ENCODE measurements at places on chromosomes 2 and 18. TPM values are rescaled to one million over a fixed set of nuclear protein-coding genes. Genes with fewer than 3 reads are reported as not detected.

GRCh38 chr2:61670591-61671501 lies 132.7 kb upstream of the XPO1 start:
- DNase-seq, result no peak

DNA sequence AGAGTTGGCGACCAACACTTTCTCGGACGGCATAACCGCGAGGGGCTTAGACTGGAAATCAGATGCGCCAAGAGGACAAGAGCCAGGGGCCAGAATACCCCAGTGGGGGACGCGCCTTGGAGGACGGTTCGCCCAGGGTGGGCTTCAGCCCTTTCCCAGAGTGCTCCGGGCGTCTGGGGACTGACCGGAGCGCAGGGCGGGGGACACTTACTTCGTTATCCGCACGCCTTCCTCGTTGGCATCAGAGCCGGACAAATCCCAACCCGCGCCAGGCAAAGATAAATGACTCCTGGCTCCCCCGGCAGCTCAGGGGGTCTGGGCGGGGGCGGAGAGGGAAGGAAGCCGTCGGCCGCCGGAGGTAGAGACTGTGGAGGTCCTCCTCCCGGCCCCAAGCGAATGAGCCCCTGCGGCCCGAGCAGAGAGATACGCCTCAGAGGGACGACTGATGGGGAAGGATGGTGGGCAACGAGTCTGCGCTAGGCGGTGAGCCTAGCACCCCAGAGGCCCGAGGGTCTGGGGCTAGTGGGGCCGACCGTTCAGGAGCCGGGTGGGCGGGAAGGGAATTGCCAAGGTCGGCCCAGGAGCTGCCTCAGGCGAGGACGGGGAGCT lies 4.7 kb upstream of the SATB2 start:
- no peak for DNase-seq

DNA sequence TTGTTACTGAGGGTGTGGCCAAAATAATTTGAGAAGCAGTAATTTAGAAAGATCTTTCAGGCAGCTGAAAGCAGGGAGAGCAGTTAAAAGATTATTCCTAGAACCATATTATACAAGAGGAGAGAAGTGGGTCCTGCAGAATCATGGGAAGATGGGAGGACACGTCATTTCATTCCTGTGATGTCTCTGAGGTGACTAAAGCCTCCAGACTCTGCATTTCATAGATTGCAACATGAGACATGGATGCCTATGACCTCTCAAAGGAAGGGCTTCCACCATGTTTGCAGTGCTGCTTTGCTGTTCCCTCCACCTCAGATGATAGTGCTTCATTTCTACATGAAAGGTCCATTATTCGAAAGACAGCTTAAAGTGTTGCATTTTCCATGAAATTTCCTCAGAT lies 788.4 kb downstream of the TSN start:
- DNase-seq, result no peak

DNA sequence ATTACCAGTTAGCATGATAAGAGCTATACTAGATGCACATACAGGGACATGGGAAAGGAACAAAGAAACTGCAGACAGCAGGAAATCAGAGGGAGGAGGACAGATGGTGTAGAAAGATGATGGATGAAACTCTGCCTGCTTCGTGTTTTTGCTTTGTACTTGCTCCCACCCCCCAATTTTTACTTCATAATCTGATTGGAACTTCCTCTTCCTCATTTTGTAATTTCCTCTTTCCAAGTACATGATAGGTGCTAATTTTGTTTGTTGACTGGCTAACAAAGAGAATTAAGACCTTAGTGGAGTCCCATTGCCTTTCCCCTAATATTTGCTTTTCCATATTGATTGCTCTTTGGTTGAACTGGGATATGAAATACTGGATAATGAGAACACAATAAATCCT lies 76.0 kb upstream of the PELI1 start:
- DNase-seq, result no peak

The PRSS56 gene
- 0.27 TPM for polyA plus RNA-seq

The ZNF396 gene
- 6.2 TPM for polyA plus RNA-seq

- DNase-seq, result no peak
These were observed 6.6 kb downstream of the TRAF3IP1 start for GRCh38 chr2:238326801-238327365.
